Globus pallidus (tissue), 1 donor: ENCODE measurements at places on chromosomes 7 and 10.

GRCh38 chr10:32972460-32972859 is 14.4 kb upstream of the ITGB1 start:
- DNase-seq: no peak

DNA sequence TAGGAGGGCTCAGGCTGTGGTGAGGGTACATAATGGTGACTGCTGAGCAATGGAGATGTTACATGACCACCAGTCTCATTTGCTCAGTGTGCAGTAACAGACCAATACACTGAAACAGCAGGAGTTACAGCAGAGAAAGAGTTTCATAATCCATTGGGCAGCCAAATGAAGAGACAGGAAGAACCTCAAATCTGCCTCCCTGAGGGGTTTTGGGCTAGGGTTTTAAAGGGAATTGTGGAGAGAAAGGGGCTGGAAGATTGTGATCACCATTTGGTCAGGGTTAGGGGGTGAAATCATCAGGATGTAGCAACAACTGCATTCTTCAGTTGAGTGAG is 838.3 kb downstream of the GRID1 start:
- DNase-seq: no peak

- no peak for DNase-seq
These were observed 142.9 kb upstream of the VWC2 start for GRCh38 chr7:49630513-49630912.

- no peak for DNase-seq
These were observed 51.0 kb downstream of the BTRC start for GRCh38 chr10:101405001-101405400.

GRCh38 chr7:66421830-66422475 is 206.7 kb upstream of the KCTD7 start:
- no peak for DNase-seq

- no peak for DNase-seq
These were observed 156.9 kb upstream of the ADCY1 start for GRCh38 chr7:45417268-45417667.

GRCh38 chr10:119680650-119681081 is 29.5 kb downstream of the BAG3 start:
- DNase-seq: no peak
